ENCODE measurements at places on chromosomes 5 and 9. TPM values are rescaled to one million over a fixed set of nuclear protein-coding genes. Genes with fewer than 3 reads are reported as not detected.

GRCh38 chr5:51882647-51883046 lies 499.4 kb downstream of the ISL1 start:
- DNase-seq, result no peak
- H3K27me3 ChIP-seq, result no peaks in the 10 kb centered on the region
- H3K4me1 ChIP-seq, result no peaks in the 10 kb centered on the region
- H3K36me3 ChIP-seq, result no peaks in the 10 kb centered on the region
- H3K4me3 ChIP-seq, result no peak overlapping the region

DNA sequence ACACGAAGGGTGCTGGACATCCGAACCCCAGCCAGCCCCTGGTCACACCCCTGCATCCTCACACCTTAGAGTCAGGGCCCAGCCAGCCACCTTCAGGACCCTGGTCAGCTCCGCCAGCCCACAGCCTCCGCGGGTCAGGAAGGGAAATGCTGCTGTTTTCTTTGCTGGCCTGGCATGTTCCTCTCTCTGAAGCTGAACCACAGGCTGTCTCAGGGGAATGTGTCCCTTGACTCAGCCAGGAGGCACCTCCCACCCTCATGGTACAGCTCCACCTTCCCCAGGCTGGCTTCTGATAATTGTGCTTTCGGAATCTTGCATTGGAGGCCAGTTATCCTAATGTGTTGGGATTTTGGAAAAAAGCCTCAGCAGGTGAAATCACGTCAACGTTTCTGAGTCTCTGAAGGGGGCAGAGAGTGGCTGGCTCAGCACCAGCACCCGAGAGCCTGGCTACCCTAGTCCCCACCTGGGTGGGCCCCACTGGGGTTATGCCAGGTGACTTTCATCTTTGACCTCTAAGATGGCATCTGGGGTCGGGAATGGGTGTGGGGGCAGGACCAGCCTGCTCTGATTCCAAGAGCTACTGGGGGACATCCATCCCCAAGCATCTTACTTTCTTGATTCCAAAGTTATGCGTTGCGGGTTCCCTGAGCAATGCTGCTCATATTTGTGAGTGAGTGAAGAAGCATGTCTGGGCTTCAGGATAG lies 9.8 kb upstream of the OLFM1 start:
- no peak overlapping the region for H3K4me3 ChIP-seq
- DNase-seq, result peak; percentile 6
- H3K4me1 ChIP-seq, result no peaks in the 10 kb centered on the region

The PCDHB13 gene
- 0.26 TPM for total RNA-seq

- H3K27me3 ChIP-seq, result peaks cover 82% of the 10 kb centered on the region
- H3K36me3 ChIP-seq, result no peaks in the 10 kb centered on the region
- no peak overlapping the region for H3K27ac ChIP-seq
- H3K4me3 ChIP-seq, result peak overlapping the region; percentile 22
- H3K4me1 ChIP-seq, result no peaks in the 10 kb centered on the region
These were observed 4.1 kb upstream of the PRDM12 start for GRCh38 chr9:130660326-130660682.

- no peaks in the 10 kb centered on the region for H3K27me3 ChIP-seq
- H3K27ac ChIP-seq, result no peak overlapping the region
- H3K36me3 ChIP-seq, result no peaks in the 10 kb centered on the region
- no peak overlapping the region for H3K4me3 ChIP-seq
- H3K4me1 ChIP-seq, result no peaks in the 10 kb centered on the region
- DNase-seq, result no peak
These were observed 33.8 kb upstream of the SLC25A48 start for GRCh38 chr5:135800656-135801055.

DNA sequence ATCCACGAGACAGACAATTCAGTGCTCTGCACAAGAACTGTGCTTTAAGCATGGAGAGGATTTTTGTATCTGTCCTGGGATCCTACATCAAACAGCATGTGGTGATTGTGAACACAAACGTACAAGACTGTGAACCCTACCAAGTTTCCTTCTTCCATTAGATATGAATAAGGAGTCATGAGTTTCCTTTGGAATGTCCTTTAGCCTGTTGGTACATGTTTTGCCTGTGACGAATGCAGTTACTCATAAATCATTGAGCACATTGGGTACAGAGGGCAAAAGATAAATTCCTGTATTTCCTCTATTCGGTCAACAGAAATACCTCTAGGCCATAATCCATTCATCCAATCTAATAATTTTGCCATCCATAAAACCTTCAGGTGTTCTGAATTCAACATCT lies 61.5 kb downstream of the FXN start:
- no peaks in the 10 kb centered on the region for H3K27me3 ChIP-seq
- no peaks in the 10 kb centered on the region for H3K36me3 ChIP-seq
- no peak overlapping the region for H3K27ac ChIP-seq
- H3K4me1 ChIP-seq, result no peaks in the 10 kb centered on the region
- DNase-seq, result peak; percentile 85

- peak; percentile 99 for DNase-seq
- H3K27me3 ChIP-seq, result no peaks in the 10 kb centered on the region
- H3K36me3 ChIP-seq, result peaks cover 9% of the 10 kb centered on the region
- H3K27ac ChIP-seq, result peak overlapping the region; percentile 98
- H3K4me1 ChIP-seq, result peaks cover 40% of the 10 kb centered on the region
These were observed 61.6 kb upstream of the RPL26L1 start for GRCh38 chr5:172897481-172898217.

The FUT7 gene
- not detected for total RNA-seq

GRCh38 chr5:6812800-6813731 lies 99.8 kb downstream of the TENT4A start:
- no peaks in the 10 kb centered on the region for H3K27me3 ChIP-seq
- H3K36me3 ChIP-seq, result no peaks in the 10 kb centered on the region
- no peak overlapping the region for H3K27ac ChIP-seq
- no peak overlapping the region for H3K4me3 ChIP-seq
- H3K4me1 ChIP-seq, result no peaks in the 10 kb centered on the region
- peak; percentile 38 for DNase-seq

DNA sequence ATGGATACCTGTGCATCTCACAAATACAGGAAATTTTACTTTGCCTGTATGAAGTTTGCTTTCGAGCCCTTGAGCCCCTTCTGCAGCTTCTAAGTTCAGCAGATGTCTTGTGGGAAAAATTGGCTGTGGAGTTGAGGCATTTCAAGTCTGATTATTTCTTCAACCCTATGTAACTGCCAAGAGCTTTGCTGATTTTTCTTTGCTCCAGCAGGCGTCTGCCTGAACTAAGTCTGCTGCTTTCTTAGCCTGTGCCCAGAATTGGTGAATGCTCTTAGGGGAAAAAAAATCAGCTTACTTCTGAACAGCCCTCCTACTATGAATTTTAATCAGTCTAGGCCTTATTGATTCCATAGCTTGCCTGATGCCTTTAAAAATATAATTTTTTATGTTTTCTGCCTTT lies 41.2 kb downstream of the RIC1 start:
- H3K27ac ChIP-seq, result no peak overlapping the region
- no peak for DNase-seq
- H3K36me3 ChIP-seq, result peaks cover 1% of the 10 kb centered on the region
- H3K4me1 ChIP-seq, result no peaks in the 10 kb centered on the region

DNA sequence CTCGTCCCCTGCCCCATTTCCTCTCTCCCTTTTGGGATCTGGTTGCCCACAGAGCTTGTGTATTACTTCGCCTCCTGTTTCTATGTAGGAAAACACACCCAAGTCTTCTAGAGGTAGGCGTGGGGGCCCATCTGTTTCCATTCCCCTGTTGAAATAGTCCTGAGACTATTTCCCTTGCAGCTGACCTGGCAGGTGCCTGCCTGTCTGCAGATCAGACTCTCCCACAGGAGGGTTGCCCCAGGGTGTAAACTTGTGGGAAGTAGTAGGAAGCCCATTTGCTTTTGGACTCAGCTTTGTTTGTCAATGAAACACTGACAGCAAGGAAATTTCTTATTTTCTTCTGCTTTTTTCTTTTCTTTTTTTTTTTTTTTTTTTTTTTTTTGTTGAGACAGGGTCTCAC lies 16.3 kb upstream of the GARNL3 start:
- H3K4me1 ChIP-seq, result no peaks in the 10 kb centered on the region
- no peak overlapping the region for H3K27ac ChIP-seq
- no peak overlapping the region for H3K4me3 ChIP-seq
